Thyroid gland (tissue), 4 donors: ENCODE measurements at places on chromosomes 1 and 21. TPM values are rescaled to one million over a fixed set of nuclear protein-coding genes. Genes with fewer than 3 reads are reported as not detected.

The CELA3B gene
- not detected for total RNA-seq

The TMOD4 gene
- total RNA-seq, result not detected

DNA sequence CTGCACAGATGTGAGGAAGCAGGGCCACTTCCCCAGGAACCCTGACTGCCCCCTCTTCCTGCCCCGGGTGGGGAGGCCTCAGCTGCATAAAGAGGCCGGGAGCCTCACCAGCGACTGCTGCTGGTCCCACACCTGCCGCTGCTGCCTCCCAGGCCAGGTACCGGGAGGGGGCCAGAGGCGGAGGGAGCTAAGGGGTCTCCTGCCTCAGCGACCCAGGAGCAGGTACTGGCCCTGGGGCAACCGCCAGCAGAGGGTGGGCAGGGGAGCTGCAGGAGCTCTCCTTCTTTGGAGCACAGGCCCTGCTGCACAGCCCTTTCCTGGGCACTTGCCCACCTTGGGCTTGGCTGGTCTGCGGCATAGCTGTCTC, 6.8 kb downstream of the GJC2 start:
- peaks cover 6% of the 10 kb centered on the region for H3K4me1 ChIP-seq
- no peaks in the 10 kb centered on the region for H3K36me3 ChIP-seq
- no peak for DNase-seq
- H3K4me3 ChIP-seq, result no peak overlapping the region
- no peak overlapping the region for H3K27ac ChIP-seq
- H3K27me3 ChIP-seq, result no peaks in the 10 kb centered on the region

DNA sequence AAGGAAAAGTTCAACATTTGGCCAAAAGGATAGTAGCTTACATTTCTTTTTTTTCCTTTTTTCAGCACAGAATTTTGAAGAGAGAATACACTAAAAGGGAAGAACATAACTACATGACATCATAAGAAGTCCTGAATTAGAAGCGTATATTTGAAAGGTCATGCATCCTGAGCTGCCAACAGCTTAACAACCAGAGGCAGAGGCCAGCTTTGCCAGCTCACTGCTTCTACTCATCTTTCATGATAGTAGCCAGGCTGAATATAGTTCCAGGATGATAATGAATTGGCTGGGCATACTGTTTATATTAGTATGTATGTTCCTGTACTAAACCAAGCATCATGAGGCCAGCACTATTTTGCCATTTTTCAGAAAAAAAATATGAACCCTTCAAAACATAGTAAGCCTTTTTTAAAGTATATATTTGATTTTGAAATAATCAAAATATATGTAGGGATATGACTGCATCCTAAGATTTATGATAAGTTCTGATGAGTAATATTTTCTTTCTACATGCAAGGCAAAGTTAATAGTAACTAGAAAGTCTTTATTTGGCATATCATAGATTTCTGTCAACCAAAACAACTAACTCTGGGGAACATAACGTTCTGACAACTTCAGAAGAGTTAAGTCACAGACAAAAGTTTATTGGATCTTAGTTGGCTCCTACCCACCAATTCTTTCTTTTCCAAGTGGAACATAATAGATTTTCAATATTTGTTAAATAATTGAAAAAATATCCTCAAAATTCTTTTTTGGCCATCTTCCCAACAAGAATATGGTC, 123.2 kb downstream of the DPYD start:
- H3K36me3 ChIP-seq, result no peaks in the 10 kb centered on the region
- no peaks in the 10 kb centered on the region for H3K4me1 ChIP-seq
- no peak overlapping the region for H3K4me3 ChIP-seq
- H3K27me3 ChIP-seq, result no peaks in the 10 kb centered on the region

The NCSTN gene
- total RNA-seq, result 50.8 TPM

The OR6K2 gene
- total RNA-seq, result not detected

DNA sequence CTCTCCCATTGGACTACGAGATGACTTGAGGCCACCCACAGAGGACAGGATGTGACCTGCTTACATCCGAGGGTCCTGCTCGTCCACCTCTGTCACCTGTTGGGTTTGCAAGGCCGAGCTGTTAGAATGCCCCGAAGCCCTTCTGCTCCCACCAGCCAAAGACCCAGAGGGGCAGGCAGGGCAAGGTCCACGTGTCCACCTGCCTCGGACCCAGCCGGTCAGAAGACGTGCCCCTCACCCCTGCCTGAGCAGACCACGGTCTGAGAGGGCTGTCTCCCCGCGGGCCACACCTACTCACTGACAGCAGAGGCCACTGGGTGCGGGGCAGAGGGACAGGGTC, 30.3 kb upstream of the TRAPPC10 start:
- peaks cover 20% of the 10 kb centered on the region for H3K36me3 ChIP-seq
- no peaks in the 10 kb centered on the region for H3K4me1 ChIP-seq
- no peaks in the 10 kb centered on the region for H3K27me3 ChIP-seq
- no peak overlapping the region for H3K4me3 ChIP-seq
